SK-N-SH (cell line): ENCODE measurements at places on chromosomes 5 and 9. TPM values are rescaled to one million over a fixed set of nuclear protein-coding genes. Genes with fewer than 3 reads are reported as not detected.

MYO10 gene
- 8.1 and 8.7 TPM in 2 replicates for polyA plus RNA-seq

SMARCA2 gene
- 17.4 and 18.4 TPM in 2 replicates for polyA plus RNA-seq

UTP15 gene
- 10.2 and 12.6 TPM in 2 replicates for polyA plus RNA-seq

SLC6A3 gene
- not detected in 2 replicates for polyA plus RNA-seq

ZDHHC11 gene
- polyA plus RNA-seq = 0.65 and 0.76 TPM in 2 replicates

SIT1 gene
- polyA plus RNA-seq = not detected in 2 replicates

NSMF gene
- 58.6 and 58.8 TPM in 2 replicates for polyA plus RNA-seq

ADAMTS6 gene
- 15.0 and 25.8 TPM in 2 replicates for polyA plus RNA-seq

KCNV2 gene
- polyA plus RNA-seq = not detected in 2 replicates

GPR151 gene
- polyA plus RNA-seq = not detected in 2 replicates

HMGCS1 gene
- polyA plus RNA-seq = 8.2 and 11.3 TPM in 2 replicates

AFF4 gene
- polyA plus RNA-seq = 8.1 and 11.9 TPM in 2 replicates
